ENCODE measurements at places on chromosomes 11 and 22. TPM values are rescaled to one million over a fixed set of nuclear protein-coding genes. Genes with fewer than 3 reads are reported as not detected.

- DNase-seq: no peak
Measured at GRCh38 chr22:26974914-26975803, 317.8 kb downstream of the MIAT start.

- DNase-seq: no peak
Measured at GRCh38 chr22:44628835-44629234, 73.2 kb upstream of the PRR5 start.

- DNase-seq: no peak
Measured at GRCh38 chr22:45101515-45102227, 62.1 kb upstream of the NUP50 start.

GRCh38 chr22:20748731-20749428, 25.0 kb upstream of the SERPIND1 start:
- DNase-seq: no peak

- no peak for DNase-seq
Measured at GRCh38 chr11:24238771-24239645, 257.8 kb upstream of the LUZP2 start.

Gene TTC28
- 33.1 TPM for polyA plus RNA-seq

Gene MMP12
- polyA plus RNA-seq: 4.2 TPM
